Hematopoietic multipotent progenitor cell treated with erythropoietin and hydrocortisone succinate and interleukin-3 and kit ligand, for 17 days (in vitro differentiated cells): ENCODE measurements at places on chromosomes 4 and X.

GRCh38 chr4:72076562-72076961 is 44.8 kb downstream of the NPFFR2 start:
- DNase-seq: no peak

GRCh38 chrX:100479329-100479728 is 69.3 kb upstream of the PCDH19 start:
- no peak for DNase-seq

DNA sequence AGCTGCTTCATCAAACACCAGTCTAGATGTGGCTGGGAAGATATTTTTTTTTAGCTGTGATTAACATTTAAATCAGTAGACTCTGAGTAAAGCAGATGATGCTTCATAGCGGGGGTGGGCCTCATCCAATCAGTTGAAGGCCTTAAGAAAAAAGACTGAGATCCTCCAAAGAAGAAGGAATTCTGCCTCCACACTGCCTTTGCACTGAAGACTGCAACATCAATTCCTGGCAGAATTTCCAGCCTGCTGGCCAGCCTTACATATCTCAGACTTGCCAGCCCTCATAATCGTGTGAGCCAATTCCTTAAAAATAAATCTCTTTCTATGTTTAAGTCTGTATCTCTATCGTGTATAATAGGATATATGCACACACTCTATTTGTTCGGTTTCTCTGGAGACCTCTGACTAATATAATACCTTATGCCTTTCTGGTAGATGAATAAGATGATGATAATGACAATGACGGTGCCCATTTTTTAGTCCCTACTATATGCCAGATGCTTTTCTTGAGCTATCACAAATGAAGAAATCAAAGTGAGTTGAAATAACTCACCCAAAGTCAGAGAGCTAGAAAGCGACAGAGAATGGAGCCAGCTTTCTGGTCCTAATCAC is 66.1 kb upstream of the SOD3 start:
- no peak for DNase-seq

DNA sequence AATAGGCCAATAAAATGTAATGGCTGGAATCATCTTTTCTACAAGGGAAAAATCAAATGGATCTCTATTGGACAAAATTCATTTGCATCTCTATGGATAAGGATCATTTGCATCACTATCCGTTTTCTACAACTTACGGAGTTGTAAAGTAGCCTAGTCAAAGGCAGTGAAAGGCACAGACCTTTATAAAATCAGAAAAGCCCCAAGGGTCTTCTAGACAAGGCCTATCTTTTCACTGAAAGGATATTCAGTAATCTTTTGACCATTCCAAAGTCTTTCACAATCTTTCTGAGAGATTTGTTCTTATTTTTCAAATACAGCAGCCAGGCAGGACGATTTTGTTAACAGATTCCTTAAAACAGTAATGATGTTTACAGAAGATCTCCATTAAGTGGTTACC is 119.5 kb upstream of the JADE1 start:
- no peak for DNase-seq

- DNase-seq: no peak
Measured at GRCh38 chr4:153825126-153825525, 36.2 kb upstream of the SFRP2 start.

- no peak for DNase-seq
Measured at GRCh38 chrX:44675362-44676024, 132.8 kb upstream of the FUNDC1 start.

DNA sequence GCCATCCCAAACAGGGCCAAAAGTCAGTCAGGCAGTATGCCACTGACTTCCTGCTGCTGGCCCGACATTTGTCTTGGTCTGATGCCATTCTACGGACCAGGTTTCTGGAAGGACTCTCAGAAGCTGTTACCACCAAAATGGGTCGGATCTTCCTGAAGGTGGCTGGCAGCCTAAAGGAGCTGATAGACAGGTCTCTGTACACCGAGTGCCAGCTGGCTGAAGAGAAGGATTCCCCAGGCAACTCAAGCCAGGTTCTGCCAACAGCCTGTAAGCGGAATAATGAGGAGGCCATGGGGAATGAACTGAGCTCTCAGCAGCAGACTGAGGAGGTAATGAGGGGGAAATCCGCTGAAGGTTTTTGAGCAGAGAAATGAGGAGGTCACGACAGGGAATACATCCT is 95.7 kb downstream of the RTL9 start:
- DNase-seq: no peak

DNA sequence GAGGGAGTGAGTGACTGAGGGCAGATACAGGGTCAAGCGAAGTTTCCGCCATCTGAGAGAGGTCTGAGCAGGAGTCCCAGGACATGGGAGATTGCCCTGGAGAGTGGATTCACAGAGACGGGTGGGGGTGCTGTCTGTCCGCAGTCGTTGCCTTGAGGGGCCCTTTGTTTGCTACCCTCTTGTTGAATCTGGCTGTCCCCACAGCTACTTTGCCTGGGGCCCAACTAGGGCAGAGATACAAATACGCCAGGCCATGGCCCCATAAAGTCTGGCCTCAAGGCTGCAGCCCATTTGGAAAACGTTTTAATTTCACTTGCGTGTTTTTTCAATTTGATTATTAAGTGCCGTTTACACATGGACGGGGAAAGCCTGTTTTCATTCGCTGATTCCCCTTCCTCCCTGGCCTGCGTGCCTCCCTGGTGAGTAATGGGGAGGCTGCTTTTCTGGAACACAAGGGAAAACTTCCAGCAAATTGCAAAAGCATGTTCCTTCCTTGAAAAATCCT is 134.4 kb downstream of the SMIM20 start:
- no peak for DNase-seq

DNA sequence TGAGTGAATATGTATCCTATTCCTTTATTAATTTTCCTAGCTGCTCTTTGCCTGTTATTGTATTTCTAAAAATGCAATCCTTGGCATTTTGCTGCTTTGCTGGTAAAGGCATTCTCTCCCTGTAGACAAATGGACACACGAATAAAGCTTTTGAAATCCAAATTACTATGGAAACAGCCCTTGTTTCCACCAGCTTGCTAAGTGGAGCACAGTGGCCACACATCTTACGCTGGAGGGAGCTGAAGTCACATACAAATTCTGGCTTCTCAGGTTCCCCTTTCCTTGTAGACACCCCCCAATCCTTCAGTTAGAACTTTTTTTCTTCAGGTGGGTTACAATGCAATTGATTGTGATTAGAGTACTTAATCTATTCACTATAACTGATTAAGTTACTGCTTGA is 66.2 kb downstream of the AGA start:
- no peak for DNase-seq

DNA sequence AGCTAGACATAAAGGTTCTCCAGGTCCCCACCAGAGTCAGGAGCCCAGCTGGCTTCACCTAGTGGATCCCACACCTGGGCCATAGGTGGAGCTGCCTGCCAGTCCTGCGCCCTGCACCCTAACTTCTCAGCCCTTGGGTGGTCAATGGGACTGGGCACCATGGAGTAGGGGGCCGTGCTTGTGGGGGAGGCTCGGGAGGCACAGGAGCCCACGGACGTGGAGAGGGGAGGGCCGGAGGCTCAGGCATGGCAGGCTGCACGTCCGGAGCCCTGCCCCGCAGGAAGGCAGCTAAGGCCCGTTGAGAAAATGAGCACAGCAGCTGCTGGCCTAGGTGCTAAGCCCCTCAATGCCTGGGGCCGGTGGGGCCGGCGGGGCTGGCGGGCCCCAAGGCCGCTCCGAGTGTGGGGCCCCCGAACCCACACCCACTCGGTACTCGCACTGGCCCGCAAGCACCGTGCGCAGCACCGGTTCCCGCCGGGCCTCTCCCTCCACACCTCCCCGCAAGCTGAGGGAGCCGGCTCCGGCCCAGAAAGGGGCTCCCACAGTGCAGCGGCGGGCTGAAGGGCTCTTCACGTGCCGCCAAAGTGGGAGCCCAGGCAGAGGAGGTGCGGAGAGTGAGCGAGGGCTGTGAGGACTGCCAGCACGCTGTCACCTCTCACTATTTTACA is 291.1 kb downstream of the KLHL4 start:
- no peak for DNase-seq

GRCh38 chr4:118086344-118086743 is 52.1 kb downstream of the NDST3 start:
- no peak for DNase-seq

GRCh38 chr4:172127168-172127567 is 314.0 kb downstream of the GALNTL6 start:
- DNase-seq: no peak

DNA sequence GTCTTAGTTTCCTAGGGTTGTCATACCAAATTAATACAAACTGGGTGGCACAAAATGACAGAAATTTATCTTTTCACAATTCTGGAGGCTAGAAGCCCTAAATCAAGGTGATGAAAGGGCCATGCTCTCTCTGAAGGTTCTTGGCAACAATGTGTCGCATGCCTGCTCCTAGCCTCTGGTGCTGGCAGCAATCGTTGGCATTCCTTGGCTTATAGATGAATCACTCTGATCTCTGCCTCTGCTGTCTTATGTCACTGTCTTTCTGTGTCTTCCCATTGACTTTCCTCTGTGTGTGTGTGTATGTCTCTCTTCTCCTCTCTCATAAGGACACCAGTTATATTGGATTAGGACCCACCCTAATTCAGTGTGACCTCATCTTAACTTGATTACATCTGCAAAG is 15.9 kb upstream of the INTU start:
- no peak for DNase-seq

DNA sequence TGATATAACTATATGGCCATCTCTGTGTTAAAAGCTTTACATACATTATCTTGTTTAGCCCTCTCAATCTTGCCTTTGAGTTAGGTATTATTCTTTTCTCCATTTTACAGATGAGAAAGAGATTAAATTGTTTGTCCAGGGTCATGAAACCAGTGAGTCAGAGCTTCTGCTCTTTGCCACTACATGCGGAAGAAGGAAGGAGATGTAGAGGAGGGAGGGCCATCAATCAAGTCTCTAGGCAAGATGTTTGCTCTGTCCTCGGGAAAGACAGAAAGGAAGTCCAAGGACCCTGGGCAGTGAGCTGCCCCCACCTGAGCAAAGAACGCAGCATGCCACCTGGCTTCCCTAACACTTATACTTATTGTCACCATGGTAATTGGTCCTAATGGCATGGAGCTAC is 133.7 kb upstream of the IL1RAPL2 start:
- no peak for DNase-seq

- DNase-seq: no peak
Measured at GRCh38 chr4:151865312-151865711, 104.5 kb upstream of the GATB start.

GRCh38 chr4:14069886-14070285 is 442.4 kb upstream of the BOD1L1 start:
- DNase-seq: no peak
